Glutamatergic neuron (in vitro differentiated cells): ENCODE measurements at places on chromosomes 3 and 15.

- no peak overlapping the region for H3K4me3 ChIP-seq
- no peaks in the 10 kb centered on the region for H3K4me1 ChIP-seq
- peaks cover 5% of the 10 kb centered on the region for H3K36me3 ChIP-seq
- no peaks in the 10 kb centered on the region for H3K27me3 ChIP-seq
Observed at GRCh38 chr3:54243056-54243931, 120.9 kb downstream of the CACNA2D3 start.

DNA sequence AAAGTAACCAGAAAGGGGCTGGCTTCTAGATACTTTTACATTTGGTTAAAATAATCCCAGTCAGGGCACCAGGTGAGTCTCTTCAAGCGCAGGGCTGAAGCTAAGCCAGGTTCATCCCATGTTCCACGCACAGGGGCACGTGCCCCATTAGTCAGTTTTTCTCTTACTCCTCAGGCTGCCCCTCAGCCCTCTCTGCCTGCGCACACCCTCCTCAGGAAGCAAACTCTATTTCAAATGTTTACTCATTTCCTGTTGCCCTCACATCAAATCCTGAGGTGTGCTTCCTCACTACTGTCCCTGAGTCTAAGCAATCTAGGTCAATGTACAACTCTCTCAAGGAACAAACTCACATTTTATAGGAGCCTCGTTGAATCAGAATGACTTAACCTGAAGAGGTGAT lies 48.5 kb downstream of the THBS1 start:
- H3K27me3 ChIP-seq: peaks cover 2% of the 10 kb centered on the region
- DNase-seq: no peak
- peaks cover 10% of the 10 kb centered on the region for H3K4me1 ChIP-seq
- no peak overlapping the region for H3K4me3 ChIP-seq
- no peak overlapping the region for H3K27ac ChIP-seq

- H3K36me3 ChIP-seq: peaks cover 36% of the 10 kb centered on the region
- peak overlapping the region; percentile 32 for H3K4me3 ChIP-seq
- peak overlapping the region; percentile 95 for H3K27ac ChIP-seq
- peak; percentile 52 for DNase-seq
- peaks cover 6% of the 10 kb centered on the region for H3K27me3 ChIP-seq
- H3K4me1 ChIP-seq: peaks cover 14% of the 10 kb centered on the region
Observed at GRCh38 chr3:33521736-33522135, 81.5 kb upstream of the UBP1 start.

- H3K4me3 ChIP-seq: no peak overlapping the region
- peaks cover 4% of the 10 kb centered on the region for H3K27me3 ChIP-seq
Observed at GRCh38 chr15:74865316-74865715, 7.8 kb downstream of the SCAMP2 start.
